Stimulated activated CD8-positive, alpha-beta memory T cell treated with anti-CD3 and anti-CD28 coated beads, Interleukin-4, amount 100 ng/mL, for 1 hour (primary cell): ENCODE measurements at places on chromosomes 7 and 10.

- DNase-seq = no peak
These were observed 49.3 kb upstream of the KMT2E start for GRCh38 chr7:104964626-104965236.

- no peak for DNase-seq
These were observed 10.4 kb downstream of the BLVRA start for GRCh38 chr7:43768887-43769272.

GRCh38 chr7:149832332-149833041 lies 5.7 kb upstream of the ZNF862 start:
- no peak for DNase-seq

- no peak for DNase-seq
These were observed 83.7 kb upstream of the DUSP5 start for GRCh38 chr10:110413903-110414547.

GRCh38 chr10:103523683-103524082 lies 30.2 kb downstream of the NEURL1 start:
- DNase-seq = no peak
